ENCODE measurements at places on chromosomes 5 and 9.
A peak's percentile ranks its signal among the peaks of the same experiment; 100 is the strongest.

DNA sequence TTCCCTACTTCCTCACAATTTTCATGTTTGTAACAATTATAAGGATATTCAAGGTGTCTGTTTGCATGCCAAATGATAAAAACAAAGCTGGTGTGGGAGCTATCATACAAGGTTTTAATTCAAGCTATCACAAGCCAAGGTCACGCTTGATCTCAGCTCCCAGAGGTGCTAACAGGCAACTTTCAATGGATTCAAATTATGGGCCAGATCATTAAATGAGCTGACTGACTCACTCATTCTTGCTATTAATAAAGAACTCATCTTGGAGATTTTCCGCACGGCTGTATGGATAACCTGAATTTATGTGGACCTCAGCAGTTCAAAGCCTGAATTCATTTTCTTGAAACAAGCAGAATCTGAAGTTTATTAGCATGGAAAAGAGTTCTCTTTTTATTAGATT, 267.3 kb upstream of the CDH6 start:
- DNase-seq: no peak

DNA sequence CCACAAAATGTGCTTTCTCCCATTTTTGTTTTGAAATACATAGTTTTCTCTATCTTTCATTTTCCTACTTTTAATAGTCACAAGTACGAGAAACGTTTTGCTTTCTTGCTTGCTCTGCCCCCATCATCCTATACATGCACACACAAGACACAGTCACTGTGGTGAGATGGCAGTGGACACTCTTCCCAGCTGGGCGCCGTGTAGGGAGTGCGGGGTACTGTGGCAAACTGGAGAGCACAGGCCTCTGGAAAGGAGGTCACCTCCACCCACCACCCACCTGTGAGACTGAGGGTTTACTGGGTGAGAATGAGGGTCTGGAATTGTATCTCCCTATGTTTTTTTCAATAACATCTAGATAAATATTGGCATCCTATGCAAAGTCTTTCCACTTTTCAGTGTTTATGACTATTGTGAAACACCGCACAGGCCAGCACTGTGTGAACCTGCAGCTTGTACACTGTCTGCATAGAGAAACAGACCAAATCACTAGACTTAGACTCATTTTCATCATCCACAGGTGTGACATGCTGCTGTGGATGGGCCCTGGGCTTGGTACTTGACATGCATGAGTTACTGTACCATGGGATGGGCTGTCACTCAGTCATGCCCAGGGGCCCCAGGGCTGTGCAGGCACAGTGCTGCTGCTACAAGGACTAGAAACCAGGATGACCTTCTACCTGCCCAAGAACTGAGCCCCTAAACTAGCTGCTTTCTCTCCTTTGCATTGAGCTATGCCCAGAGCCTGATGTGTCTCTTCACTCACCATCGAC, 118.1 kb upstream of the LMX1B start:
- DNase-seq: no peak

DNA sequence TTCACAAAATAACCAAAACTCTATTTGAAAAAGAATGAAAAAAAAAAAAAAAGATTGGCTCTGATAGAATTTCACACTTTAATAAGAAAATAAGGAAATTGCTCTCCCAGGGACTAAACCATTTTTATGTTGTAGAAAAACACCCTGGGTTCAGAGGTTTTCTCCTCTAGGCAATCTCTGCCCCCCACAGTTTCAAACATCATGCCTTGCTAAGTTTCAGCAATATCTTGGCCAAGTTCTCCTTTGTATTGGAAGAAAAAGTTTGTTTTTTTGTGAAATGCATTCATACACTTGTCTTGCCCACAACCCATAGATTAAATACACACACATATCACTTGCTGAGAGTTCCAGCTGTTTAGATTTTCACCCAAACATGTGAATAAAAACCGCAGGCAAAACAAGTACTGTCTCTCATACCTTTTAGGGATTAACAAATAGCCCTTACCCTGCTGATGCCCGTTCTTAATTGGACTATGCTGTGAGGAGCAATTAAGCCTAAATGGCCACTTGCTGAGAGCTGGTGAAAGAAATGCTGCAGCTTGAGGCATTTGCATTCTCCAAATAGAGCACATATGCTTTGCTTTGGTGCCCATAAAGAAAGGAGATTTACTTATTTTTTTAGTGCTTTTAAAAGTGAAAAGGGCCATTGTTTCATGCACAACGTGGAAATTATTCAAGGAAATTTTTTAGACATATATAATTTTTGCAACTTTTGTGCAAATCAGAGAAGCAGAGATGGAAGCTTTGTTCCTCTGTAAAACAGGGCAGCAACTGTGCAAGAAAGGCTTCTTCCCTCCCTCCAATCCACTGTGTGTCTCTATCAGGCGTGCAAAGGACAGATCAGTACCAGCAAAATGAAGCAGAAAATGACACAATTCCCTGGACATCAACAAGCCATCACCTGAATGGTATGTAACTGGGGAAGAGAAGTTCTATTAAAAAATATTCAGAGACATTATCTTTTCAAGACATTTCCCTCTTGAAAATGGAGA, 262.4 kb upstream of the KIF2A start:
- DNase-seq: no peak

DNA sequence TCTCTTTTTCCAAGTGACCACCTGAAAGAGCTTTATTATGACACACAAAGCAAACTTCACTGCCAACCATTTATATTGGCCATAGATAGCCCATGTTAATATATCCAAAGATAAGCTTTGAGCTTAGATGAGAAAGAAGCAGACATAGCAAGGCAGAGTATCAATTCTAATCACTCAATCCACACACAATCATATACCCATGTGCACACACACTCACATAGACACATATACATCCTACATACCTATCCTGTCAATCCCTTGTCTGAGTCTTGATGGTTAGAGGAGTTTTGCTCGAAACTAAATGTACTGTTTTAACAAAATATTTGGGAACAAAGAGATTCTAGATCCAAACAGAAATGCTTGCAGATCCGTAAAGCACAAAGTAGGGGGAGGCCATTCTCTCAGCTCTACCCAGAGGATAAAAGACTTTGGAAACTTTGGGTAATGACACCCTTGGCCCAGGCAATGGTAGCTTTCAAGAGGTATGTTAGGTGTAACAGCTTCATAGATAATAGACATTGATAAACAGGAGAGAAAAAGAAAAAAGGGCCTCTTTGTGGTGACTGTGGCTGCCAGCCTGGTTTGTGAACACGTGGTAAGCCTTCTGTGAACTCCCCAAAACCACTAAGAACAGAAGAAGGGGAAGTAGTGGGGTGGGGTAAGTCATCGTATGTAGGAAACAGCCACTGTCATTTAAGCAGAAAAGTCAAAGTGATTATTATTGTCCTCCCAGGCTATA, 121.6 kb downstream of the TLR4 start:
- DNase-seq: peak; percentile 53

GRCh38 chr9:135126451-135127187, 39.2 kb downstream of the OLFM1 start:
- no peak for DNase-seq

DNA sequence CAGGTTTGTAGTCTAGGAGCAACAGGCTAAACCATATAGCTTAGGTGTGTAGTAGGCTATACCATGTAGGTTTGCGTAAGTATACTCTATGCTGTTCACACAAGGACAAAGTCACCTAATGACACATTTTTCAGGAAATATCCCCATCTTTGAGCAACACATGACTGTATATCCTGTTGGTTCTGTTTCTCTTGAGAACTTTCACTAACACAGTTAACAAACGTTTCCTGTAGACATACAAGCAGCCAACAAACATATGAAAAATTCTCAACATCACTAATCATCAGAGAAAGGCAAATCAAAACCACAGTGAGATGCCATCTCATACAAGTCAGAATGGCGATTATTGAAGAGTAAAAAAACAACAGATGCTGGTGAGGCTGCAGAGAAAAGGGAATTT, 68.2 kb downstream of the NR2F1-AS1 start:
- no peak for DNase-seq

GRCh38 chr9:6714176-6714575, 43.6 kb upstream of the KDM4C start:
- DNase-seq: no peak

DNA sequence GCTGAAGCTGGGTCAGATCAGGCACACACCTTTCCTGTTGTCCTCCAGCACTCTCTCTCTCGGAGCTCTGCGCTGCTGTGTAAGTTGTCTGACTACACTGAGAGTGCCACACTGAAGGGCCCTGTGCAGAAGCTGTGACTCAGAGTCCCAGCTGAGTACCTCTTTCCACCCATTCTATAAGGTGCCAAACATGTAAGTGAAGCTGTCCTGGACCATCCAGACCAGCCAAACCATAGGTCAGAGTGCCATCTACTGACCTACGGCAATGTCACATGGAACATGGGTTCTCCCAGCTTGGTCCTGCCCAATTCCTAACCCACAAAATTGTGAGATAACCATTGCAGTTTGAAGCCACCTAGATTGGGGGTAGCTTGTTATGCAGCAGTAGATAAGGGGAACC, 68.2 kb downstream of the ADCY2 start:
- DNase-seq: no peak

- DNase-seq: no peak
These were observed 57.7 kb upstream of the MAMDC2 start for GRCh38 chr9:69985971-69986370.

DNA sequence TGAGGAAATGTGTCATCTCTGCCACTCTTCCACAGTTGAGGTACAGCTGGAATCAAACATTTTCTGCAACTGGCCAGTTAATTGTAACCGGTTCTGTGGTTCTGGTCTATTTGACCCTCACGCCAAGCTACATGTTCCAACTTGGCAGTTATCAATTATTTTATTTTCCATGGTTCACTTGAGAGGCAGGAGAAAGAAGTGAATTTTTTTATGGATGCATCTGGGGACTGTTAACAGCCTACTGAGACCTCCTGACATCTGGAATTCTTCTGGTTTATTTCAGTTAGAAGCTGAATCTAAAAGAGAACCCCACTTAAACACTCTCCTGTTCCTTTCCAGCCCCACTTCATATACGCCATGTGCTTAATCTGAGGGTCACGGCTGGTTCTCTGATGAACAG, 372.3 kb downstream of the DNAH5 start:
- DNase-seq: no peak

DNA sequence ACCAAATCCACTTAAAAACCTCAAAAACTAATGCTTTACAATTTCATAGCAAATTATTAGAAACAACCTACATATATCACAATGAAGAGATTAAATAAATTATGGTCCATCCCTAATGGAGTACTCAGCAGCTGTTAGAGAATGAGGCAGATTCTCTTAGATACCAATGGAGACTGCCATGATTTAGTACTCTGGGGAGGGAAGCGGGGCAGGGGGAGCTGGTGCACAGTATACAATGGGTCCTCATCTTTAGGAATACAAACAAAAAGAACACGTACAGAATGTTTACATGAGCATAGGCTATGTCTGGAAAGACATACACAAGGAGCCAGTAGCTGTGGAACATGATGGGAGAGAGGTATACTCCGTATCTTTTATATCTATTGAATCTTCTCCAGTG, 2.0 kb downstream of the LIFR start:
- DNase-seq: no peak

DNA sequence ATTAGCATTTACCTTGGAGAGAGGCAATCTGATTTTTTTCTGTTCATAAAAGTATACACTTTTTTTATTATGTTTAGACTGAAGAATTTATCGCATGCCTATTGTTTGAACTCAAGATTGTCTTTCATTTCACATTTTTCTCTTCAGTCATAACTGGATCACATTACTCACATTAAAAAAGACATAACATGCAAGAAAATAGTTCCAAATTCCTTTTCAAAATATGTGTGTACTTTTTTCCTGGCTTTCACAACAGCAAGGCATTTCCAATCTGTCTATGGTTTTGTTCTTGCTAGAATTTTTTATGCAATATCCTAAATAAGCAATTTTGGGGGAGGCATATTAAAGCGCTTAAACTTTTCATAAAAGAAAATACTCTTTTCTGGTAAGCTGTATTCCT, 21.2 kb downstream of the FTMT start:
- DNase-seq: no peak

DNA sequence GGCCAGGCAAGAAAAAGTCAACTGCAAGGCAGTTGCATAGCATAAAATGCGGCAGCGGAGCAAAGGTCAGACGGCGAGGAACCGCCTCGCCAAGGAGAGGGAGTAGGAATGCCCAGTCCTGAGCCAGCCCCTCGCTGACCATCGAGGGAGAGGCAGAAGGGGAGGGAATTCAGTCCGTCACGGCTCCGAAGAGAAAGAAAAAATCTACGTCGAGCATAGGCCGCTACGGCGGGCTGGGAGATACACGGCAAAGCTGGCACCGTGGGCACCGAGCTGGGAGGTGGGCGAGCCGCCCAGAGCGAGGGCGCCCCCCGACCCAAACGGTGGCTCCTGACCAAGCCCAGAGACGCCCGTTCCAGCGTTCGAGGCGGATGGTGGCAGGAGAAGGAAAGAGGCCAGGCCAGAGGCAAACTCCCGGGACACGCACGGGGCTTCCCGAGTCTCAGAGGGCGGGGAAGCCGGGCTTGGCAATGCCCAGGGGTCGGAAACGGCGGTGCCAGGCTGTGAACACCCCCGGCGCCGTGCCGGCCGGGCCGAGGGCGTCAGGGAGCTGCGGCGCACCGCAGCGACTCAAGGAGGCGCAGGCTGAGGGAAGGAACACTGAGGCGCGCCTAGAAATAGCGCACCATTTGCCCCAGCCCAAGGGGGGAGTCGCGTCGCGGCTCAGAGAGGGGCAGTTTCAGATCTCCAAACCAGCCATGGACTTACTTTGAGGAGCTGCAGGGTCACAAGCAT, 518 bp downstream of the SPRY4 start:
- no peak for DNase-seq

DNA sequence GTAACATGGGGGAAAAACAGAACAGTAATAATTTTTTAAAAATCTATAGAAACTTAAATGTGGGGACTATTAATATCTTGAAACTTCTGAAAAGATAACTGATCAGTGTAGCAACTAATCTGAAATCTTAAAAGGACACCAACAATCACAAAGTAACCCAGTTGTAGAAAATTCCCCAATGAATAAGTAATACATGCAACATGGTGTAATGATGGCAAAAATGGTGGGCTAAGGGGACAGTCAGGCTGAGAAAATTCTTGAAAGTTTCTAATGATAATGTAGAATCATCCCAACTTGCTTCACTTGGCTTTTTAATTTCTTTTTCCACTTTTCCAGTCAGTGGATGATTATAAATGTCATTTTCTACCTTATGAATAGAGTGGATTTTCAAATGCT, 5.4 kb downstream of the NFIL3 start:
- DNase-seq: no peak

All from activated CD4-positive, alpha-beta T cell treated with anti-CD3 and anti-CD28 coated beads for 48 hours (primary cell).